Erythroblast (primary cell): ENCODE measurements at places on chromosomes 3 and 15.

- no peak for DNase-seq
These were observed 184.7 kb upstream of the POU1F1 start for GRCh38 chr3:87461036-87461435.

DNA sequence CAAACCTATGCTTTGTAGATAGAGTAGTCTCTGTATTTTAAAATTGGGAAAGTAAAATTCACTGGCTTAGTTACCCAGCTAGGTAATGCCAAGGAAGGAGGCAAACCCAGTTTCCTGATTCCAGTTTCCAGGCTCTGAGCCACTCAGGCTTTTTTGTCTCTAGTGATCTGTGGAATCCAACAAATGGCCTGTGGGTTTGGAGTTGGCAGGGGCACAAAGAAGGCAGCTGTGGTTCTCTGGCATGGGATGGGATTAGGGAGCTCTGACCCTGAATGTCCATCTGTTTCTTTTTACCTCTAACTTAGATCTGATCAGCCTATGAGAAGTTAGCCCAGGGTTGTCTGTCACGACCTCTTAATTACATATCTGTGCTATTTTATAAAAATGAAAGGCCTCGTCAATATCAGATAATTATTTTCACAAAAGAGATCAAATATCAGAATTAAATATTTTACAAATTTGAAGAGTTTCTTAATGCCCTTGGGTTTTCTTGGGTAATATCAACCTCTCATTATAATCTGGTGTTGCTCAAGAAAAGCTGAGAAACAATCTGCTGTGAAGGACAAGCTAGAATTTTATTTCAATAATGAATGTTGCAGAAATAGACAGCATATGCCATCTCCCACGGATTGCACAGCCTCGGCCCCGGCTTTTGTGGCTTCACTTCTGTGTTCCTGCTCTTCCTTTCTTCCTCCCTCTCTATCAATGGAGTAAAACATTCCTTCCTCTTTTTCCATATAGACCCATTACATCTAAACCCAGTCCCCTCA is 63.7 kb upstream of the DAZL start:
- no peak for DNase-seq

DNA sequence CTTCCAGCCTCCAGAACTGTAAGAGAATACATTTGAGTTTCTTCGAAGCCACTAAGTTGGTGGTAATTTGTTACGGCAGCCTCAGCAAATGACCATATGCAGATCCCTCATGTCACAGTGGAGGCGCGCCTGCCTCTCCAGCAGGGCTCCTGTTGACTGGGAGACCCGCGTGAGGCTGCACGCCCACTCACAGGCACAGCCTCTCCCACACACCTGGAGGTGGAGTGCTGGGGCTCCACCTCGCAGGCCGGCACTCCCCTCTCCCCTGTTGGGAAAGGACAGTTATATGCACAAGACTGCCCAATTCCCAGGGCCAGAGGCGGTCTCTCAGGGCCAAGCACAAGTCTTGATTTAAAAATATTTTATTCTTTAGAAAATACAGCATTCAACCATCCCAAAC is 2.8 kb upstream of the TLR9 start:
- no peak for DNase-seq

GRCh38 chr3:195119461-195120266 is 151.3 kb downstream of the XXYLT1 start:
- DNase-seq, result no peak

- peak; percentile 60 for DNase-seq
These were observed 7.2 kb upstream of the ZNF148 start for GRCh38 chr3:125382298-125382697.

GRCh38 chr3:17151598-17152373 is 267.0 kb downstream of the PLCL2 start:
- peak; percentile 52 for DNase-seq
